ENCODE measurements at places on chromosomes 11 and 22.

DNA sequence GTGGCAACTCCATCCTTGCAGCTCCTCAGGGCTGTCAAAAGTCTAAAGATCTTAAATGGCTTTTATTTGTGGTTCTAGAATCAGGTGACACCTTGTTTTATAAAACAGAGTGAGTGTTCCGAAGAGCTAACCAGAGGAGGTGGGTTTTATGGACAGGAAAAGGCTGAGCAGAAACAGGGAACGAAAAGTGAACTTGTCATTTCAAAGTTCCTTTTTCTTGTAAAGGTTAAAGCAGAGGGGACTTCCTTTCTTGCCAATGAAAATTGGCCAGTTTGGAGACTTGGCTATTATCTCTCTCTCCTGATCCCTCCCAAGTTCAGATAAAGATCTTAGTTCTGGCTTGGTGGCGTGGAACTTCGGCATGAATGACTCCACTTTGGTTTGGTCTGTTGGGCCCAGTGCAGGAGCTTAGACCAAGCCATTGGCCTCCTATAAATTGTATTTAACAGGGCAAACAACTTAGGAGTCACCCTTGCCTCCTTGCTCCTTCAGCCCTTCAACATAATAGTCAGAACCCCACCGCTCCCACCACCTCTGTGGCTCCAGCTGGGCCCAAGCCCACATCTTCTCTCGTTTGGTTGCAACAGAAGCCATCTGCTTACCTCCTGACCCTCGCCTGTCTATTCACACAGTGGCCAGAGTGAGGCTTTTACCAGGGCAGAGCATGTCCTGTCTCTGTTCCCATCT, 102.4 kb upstream of the THY1 start:
- no peak for DNase-seq

GRCh38 chr11:36508743-36509142, 1.3 kb downstream of the TRAF6 start:
- no peak for DNase-seq

- no peak for DNase-seq
Observed at GRCh38 chr22:48782811-48783511, 1044.7 kb downstream of the BRD1 start.

DNA sequence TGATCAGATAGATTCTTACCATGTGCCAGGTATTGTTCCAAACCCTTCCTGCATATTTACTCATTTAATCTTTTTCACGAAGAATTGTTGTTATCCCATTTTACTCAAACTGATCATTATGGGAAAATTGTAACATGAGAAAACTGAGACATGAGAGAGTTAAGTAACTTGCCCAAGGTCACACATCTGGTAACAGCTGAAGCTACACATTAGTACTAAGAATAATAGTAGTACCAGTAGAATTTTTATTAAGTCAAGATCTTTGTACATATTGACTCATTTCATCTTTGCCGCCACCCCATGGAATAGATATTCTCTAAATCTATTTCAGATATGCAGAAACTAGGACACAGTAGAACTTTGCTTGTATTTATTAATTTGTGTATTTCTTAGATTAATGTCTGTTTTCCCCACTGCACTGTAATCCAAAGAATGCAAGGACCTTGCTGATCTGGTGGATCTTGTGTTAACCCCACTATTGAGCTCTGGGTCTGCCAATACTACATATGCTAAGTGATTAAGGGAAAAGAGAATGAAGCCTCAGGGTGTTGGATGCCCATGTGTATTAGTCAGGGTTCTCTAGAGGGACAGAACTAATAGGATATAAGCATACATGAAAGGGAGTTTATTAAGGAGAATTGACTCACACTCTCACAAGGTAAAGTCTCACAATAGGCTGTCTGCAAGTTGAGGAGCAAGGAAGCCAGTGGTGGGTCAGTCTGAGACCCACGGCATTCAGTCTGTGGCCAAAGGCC, 72.8 kb downstream of the PARVA start:
- no peak for DNase-seq

- DNase-seq = no peak
Observed at GRCh38 chr11:113242767-113243397, 71.5 kb upstream of the TTC12 start.

Data from CD4-positive, alpha-beta T cell treated with Interleukin-4 for 4 hours (primary cell).